ENCODE measurements at places on chromosomes 7 and 10. TPM values are rescaled to one million over a fixed set of nuclear protein-coding genes. Genes with fewer than 3 reads are reported as not detected.

DNA sequence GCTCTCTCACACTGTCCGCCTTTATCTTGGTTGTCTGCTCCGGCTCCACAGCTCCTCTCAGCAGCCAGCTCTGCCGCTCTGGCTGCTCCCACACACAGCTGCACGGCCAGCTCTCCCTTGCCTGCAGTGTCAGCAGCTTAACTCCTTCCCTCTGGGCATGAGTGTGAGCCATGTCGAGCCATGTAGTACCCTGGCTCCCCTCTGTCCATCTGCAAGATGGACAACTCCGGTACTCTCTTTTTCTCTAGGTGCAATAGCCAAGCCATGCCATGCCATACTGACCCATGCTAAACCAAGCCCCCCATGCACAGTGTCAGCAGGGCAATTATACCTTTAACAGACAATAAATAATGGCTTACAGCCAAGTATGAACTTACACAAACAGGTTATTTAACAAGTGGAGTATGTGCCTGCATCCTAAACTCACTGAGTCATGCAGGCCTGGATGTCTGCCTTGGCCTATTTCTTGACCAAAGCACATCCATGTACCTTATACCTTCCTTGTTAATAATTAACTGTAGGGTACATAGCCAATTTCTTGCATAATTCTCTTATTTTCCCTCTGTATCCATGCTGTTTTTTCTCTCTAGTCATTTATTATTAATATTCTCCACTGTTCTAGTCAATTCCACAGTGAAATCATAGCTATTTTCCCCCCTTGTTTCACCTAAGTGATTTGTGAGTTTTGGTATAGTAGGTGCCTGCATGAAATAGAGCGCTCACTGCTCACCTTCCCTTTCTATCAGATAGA, 170.9 kb downstream of the CDK14 start:
- peak; percentile 82 for DNase-seq

DNA sequence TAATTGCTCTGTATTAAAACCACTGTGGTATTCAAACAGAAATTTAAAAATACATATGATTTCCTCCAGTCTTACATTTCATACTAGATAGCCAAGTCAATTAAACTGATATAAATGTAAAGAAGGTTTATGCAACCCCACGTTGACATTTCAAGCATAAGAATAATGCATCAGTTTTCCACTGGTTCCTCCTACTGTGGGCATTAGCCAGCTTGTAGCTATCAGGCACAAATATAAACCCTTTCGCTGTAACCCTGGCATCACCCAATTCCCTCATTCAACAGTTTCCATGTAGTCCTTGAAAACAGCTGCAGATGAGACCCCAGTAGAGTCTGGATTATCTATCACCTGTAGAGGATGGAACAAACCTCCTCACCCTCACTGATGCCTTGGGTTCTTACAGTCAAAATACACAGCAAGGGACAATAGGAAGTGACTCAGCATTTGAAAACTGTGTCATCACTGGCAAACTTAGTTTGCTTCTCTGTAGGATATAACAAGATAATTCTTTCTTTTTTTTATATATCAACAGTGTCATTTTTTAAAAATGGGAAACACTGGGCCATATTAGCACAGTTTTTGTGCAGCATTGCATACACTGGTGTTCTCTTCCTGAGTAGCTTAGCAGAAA, 113.0 kb downstream of the PDE1C start:
- DNase-seq: no peak

CYP3A4 gene
- not detected for total RNA-seq

GRCh38 chr7:124724507-124725192, 40.9 kb downstream of the GPR37 start:
- DNase-seq: no peak

DNA sequence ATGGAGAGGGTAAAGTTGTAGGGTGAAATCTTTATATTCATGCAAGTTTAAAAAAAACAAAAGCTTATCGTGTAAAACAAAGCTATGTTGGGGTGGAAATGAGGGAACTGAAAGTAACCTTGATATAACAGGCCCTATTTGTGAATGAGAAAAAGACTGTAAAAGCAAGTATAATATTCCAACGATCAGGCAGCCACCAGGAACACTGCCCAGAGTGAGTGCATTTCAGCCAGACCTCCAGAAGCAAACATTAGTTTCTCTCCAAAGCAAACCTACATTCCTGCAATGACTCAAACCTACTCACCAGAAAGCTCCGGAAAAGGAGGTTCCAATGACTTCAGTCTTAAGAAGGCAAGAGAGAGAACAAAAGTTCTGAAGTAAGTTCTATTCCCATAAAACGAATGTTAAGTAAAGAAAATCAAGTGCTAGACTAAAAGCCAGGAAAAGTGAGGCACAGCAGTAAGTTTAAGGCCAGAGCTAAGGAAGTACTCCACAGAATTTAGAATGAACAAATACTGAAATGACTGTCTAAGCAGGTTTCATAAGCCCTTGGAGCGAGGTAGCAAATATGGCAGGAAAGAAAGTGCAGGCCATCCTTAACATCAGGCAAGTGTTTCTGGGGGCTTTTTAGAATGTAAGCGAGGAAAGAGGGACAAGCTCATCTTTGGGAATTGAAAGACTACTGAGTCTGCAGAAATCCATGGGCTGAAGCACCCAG, 493.1 kb downstream of the XPNPEP1 start:
- peak; percentile 59 for DNase-seq

GRCh38 chr7:150408393-150409299, 29.5 kb downstream of the ZNF775 start:
- no peak for DNase-seq

All from epithelial cell of proximal tubule (primary cell).